NCI-H1436 treated with DMSO at 0.1 percent for 48 hours (cell line): ENCODE measurements at places on chromosomes 2 and 18.
A peak's percentile ranks its signal among the peaks of the same experiment; 100 is the strongest.

- DNase-seq: no peak
These were observed 505.4 kb upstream of the DDX18 start for GRCh38 chr2:117308861-117309770.

DNA sequence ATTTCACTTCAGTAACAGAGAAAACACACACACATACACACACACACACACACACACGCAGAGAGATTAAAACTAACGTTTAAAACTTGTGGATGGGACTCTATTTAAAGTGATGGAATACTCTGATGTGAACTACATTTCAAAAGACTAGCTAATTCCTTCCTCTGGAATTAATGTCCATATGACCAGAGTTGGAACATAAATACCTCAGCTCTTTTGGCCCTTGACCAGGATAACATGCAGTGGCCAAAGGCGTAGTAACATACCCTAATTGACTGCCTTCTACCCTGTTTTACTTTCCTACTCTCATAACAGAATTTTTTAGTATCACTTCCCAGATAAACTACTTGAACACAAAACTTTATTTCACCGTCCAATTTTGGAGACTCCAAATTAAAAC lies 671.3 kb upstream of the CHAC2 start:
- DNase-seq: no peak

- peak; percentile 66 for DNase-seq
These were observed 44.1 kb upstream of the EPAS1 start for GRCh38 chr2:46252891-46253659.

- no peak for DNase-seq
These were observed 33.2 kb upstream of the EFHD1 start for GRCh38 chr2:232600053-232600773.

GRCh38 chr2:237604960-237605359 lies 14.4 kb upstream of the RAB17 start:
- DNase-seq: no peak

DNA sequence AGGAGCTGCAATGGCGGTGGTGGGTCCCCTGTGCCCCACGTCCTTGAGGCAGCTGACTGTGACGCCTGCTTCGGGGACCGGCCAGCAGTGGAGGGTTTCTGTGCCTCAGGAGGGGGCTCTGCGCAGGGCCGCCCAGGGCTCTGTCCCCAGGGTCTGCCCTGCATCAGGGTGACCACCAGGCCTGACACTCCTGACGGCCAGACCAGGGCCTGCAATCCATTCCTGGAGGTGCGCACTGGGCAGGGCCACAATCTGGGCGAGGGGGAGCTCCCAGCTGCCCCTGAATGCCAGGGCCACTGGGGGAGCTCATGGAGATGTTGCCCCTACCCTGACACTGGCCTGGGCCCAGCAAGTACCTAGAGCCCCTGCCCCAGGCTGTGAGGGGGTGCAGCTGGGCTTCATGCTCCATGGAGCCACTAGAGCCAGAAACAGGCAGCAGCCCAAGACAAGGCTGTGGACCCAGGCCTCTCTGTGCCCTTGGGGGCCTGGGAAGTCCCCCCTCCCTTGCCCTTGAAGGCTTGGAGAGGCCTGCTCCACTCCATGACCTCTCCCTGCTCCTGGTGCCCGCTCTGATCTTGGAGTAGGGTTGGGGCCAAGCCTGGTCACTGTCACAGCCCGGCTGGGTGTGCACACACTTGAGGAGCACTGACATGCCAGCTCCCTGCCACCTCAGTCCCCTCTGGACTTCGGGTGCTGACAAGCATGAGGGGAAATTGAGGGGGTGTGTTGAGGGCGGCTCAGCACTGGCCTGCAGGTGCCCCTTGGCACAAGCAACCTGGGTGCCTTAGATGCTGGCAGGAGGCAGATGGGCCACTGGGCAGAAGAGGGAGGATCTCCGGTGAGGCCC lies 55.9 kb downstream of the LDAH start:
- DNase-seq: no peak

DNA sequence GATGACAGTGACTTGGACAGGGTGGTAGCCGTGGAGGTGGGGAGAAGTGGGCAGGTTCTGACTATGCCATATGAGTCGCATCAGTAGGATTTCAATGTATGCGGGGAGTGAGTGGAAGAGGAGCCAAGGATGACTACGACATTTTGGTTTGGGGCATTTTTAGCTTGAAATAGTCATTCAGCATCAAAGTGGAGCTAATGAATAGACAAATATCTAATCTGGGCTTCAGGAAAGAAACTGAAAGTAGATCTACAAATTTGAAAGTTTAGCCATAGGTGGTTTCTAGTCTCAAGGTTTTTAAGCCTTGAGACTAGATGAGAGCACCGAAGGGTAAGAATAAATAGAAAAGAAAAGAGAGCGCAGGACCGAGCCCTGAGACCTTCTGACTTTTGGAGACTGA lies 58.3 kb downstream of the FEZ2 start:
- no peak for DNase-seq

GRCh38 chr18:79738581-79739439 lies 58.9 kb upstream of the KCNG2 start:
- DNase-seq: no peak

- DNase-seq: no peak
These were observed 95.6 kb downstream of the EHBP1 start for GRCh38 chr2:62801110-62801509.

DNA sequence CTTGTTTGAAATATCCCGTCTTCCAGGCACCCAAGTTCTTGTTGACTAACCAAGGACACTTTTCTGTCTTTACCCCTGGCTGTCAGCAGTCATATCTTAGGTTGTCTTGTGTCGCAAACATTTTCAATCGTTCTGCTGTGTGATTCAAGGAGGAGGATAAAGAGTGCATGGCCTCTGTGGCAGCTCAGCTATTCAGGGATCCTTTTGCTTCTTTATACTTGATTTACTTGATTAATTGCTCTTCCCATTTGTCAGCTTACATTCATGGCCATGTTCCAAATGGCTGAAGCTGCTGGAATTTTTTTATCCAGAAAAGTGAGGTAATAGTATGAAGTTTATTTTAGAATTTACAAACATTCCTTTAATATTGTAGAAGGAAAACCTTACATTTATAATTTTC lies 97.3 kb upstream of the FZD5 start:
- no peak for DNase-seq

DNA sequence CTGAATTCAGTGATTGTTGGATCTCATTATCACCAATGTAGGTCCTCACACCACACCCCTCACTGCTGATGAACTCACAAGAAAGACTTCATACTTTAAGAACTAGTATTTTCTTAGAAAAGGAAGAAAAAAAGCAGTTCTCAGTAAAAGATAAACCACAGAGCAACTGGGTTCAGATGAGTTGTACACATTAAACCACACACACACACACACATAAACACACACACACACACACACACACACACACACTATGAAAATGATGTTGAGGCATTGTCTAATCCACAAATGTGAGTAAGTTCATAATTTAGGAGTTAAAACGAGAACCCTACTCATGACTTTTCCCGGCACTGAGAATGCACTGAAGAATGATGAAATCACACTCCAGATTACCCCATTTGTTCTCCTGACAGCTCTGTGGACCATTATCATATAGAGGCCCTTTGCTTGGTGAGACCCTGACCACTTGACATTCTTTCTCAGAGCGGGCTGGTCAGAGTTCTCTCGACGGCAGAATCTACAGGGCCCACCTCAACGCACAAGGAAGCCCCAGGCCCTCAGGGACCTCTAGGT lies 106.2 kb downstream of the BCL2 start:
- no peak for DNase-seq

- no peak for DNase-seq
These were observed 213.6 kb upstream of the SP5 start for GRCh38 chr2:170501421-170502043.

GRCh38 chr2:38754506-38754905 lies 3.3 kb upstream of the SRSF7 start:
- no peak for DNase-seq

DNA sequence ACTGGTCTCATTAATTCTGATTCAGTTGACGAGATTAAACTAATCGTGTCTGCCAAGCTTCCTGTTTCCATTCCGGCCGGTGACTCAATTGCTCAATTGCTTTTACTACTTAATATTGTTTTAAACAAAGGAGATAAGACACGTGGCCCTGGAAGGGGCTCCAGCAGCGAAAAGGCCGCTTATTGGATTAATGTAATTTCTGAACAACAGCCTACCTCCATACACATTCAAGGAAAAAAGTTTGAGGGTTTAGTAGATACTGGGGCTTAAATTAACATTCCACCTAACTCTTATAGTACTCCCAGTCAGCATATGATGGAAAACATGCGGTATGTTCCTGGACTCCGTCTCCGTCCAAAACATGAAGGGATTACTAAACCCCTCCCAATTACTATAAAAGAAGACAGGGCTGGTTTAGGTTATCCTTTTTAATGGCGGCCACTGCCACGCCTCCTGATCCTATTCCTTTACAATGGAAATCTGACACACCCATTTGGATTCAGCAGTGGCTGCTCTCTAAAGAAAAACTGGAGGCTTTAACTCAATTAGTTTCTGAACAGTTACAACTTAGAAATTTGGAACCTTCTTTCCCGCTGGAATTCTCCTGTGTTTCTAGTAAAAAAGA lies 27.1 kb downstream of the VPS54 start:
- DNase-seq: no peak

DNA sequence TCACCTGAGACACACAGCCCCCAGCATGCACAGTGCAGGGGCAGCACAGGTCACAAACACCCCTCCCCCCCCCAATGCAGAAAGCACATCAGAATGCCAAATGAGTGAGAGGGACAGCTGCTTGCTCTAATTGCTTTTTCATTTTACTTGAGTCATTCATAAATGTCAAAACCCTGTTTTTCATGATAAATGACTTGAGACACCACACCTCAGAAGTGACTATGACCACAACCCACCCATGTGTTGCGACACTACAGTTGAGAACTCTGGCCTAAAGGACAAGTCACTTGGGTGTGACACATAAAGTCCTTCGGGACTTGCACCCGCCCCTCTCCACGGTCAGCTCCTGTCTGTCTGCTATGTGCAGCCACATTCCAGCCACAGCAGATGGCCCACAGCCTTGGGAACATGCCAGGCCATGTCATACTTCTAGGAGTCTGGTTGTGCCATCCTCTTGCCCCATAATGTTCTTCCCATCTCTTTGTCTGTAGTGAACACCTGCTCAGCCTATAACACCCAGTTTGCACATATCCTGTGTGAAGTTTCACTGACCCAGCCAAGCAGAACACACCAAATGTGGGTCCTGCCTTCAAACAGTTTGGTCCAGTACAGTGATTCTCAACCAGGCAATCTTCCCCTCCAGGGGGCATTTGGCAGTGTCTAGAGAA lies 30.2 kb upstream of the RIOK3 start:
- no peak for DNase-seq

GRCh38 chr2:239919774-239920692 lies 105.1 kb downstream of the NDUFA10 start:
- no peak for DNase-seq

DNA sequence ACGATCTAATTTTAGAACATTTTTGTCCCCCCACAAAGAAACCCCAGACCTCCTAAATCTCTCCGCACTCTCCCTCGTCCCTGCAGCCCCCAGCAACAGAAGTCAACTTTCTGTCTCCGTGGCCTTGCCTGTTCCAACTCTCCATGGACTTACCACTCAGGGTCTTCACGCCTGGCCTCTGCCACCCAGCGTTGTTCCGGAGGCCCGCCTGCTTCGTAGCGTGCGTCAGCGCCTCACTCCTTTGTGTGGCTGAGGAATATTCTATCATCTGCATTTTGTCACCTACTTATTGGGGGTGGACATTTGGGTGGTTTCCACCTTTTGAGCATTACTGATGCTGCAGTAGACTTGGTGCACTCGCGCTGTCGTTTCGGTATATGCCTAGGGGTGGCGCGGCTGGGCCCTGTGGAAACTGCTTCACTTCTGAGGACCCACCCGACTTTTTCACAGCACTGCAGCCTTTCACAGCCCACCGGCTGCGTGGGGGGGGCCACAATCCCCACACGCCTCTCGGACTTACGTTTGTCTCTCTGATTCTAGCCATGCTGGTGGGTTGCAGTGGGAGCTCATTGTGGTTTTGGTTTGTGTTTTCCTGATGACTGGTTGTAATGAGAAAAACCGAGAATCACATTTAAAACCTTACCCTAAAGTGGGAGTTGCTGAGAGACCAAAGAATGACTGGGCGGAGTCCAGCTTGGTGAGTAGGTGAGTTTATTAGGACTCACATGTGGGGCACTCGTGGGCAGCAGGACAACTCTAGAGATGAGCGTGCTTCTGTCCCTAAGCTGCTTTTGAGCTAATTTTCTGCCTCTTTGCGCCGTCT lies 1.4 kb upstream of the HSBP1L1 start:
- no peak for DNase-seq

DNA sequence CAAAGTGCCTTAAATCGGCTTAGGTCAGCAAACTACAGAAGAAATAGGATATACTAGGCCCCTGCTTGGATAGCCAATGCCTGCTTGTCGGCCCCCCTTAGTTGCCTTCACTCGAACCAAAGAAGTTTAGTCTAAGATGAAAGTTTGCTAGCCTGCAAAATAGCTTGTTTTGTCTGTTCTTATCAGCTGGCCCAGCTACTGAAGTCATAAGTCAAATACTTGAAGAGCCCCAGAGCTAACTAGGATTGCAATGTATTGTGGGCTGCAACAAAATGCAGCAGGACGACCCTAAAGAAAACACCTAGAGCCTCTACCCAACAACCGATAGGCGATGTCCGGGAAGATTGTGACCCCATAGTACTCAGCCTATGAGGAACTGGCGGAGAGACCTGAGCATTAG lies 183.5 kb upstream of the HS6ST1 start:
- DNase-seq: no peak

- no peak for DNase-seq
These were observed 117.9 kb downstream of the LRATD1 start for GRCh38 chr2:14750433-14750832.

- DNase-seq: no peak
These were observed 540.4 kb upstream of the DSEL start for GRCh38 chr18:68056936-68057335.

DNA sequence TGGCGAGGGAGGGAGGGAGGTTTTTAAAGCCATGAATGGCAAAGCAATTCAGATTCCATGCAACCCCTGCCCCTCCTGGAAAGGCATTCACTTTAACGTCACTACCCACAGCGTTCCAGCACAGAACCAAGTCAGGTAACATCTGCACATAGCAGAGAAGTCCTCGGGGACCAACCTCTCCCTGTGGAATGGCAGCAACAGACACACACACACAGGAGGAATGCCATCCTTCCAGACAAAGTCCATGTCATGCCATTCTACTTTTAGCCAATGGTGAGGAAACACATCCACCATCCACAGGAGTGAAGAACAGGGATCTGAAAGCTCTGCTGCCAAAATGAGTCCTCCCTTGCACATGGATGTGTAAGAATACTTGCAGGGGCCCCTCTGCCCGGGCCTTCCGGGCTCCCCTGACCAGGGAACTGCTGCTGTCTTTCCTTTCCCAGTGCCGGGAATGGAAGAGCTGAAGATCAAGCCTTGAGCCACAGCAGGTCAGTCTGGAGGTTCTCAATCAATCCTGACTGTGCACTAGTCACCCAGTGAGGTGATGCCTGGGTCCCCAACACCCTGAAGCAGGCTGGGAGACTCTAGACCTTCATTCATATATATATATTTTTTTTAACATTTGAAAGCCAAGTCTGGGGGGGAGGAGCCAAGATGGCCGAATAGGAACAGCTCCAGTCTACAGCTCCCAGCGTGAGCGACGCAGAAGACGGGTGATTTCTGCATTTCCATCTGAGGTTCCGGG lies 63.7 kb downstream of the UXS1 start:
- no peak for DNase-seq
